Kidney epithelial cell (primary cell): ENCODE measurements at places on chromosomes 6 and 20. TPM values are rescaled to one million over a fixed set of nuclear protein-coding genes. Genes with fewer than 3 reads are reported as not detected.
A peak's percentile ranks its signal among the peaks of the same experiment; 100 is the strongest.

ARMC2 gene
- 1.1 and 1.8 TPM in 2 replicates for total RNA-seq

DNA sequence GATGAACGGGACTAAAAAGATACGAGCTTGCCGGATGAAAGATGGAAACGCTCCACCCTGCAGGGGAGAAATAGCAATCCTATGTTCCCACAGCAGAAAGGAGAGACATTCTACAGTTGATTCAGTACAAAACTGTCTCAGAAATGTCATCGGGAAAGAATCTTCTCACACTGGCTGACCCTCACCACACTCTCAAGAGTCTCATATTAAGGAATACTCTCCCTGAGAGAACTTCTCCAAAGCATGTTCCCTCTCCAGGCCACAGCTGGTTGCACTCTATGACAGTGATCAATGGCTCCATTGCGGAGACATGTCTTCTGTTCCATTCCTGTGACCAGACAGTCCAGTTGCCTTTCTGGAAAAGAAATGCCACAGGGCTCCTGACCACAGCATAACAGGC, 758.0 kb upstream of the CHD6 start:
- no peak for DNase-seq

GMPR gene
- total RNA-seq, result 0.96 and 2.5 TPM in 2 replicates

GRCh38 chr20:10218536-10219451, at the start of gene SNAP25:
TSS of gene SNAP25 (plus strand) at chr20:10218830. CDS start at chr20:10275492, 56,662 bp downstream.
- peak; percentile 50 for DNase-seq

ZHX3 gene
- 7.6 and 9.0 TPM in 2 replicates for total RNA-seq

DNA sequence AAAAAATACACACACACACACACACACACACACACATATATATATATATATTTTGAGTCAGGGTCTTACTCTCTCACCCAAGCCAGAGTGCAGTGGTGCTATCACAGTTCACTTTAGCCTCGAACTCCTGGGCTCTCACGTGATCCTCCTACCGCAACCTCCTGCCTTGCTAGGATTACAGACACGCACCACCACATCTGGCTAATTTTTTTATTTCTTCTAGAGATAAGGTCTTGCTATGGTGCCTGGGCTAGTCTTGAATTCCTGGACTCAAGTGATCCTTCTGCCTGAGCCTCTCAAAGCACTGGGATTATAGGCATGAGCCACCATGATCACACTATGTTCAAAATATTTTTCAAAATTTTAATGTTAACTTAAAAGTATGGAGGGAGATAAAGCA, 43.5 kb downstream of the NUP153 start:
- no peak for DNase-seq

- DNase-seq, result no peak
These were observed 201.6 kb upstream of the SGK1 start for GRCh38 chr6:134519465-134519864.

SOBP gene
- 1.2 and 1.8 TPM in 2 replicates for total RNA-seq

DNA sequence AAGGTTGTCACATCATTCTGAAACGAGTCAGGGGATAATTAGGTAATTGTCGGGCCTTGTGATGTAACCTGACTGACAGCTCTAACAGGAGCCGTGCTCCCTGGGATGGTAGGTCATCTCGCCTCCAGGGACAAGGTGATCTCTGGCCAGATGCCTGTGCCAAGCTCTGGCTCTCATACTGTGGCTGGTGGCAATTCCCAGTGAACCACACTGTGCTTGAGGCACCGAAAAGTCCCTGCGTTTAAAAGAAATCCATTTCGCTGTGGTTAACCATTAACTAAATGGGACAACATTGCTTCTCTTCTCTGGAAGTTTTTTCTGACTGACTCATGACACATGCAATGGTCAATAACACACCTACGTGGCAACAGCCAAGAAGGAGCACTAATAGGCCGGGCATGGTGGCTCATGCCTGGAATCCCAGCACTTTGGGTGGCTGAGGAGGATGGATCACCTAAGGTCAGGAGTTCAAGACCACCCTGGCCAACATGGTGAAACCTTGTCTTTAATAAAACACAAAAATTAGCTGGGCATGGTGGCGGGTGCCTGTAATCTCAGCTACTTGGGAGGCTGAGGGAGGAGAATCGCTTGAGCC, 669.2 kb downstream of the PRKN start:
- DNase-seq, result peak; percentile 93

ZBTB12 gene
- total RNA-seq, result 3.0 and 4.9 TPM in 2 replicates

GRCh38 chr6:43434943-43435342, 7.6 kb downstream of the ABCC10 start:
- no peak for DNase-seq

DNA sequence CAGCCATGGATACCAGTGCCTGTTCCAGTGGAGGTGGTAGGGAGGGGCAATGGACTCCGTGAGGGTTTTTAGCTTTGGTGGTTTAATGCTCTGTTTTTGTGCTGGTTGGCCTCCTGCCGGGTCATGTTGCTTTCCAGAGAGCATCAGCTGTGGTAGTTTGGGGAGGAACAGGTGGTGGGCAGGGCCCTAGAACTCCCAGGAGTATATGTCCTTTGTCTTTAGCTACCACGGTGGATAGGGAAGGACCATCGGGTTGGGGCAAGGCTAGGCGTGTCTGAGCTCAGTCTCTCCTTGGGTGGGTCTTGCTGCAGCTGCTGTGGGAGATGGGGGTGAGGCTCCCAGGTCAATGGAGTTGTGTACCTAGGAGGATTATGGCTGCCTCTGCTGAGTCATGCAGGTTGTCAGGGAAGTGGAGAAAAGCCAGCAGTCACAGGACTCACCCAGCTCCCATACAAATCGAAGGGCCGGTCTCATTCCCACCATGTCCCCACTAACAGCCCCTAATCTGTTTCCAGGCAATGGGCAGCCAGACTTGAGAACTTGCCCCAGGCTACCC, 38.9 kb downstream of the MRAP2 start:
- DNase-seq, result no peak

DNA sequence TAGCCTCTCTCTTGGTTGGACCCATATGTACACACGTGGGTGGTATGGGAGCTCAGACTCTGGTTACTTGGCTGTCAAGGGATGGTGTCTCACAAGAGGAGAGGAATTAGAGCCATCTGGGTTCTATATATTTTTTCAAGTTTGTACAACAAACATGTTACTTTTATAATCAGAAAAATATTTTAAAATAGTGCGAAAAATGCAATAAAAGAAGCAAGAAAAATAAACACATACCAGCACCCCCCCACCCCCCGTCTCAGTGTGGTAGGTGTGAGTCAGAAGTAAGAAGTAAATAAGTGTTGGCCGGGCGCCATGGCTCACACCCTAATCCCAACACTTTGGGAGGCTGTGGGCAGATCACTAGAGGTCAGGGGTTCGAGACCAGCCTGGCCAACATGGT, 2.1 kb upstream of the TIAM2 start:
- no peak for DNase-seq

DNA sequence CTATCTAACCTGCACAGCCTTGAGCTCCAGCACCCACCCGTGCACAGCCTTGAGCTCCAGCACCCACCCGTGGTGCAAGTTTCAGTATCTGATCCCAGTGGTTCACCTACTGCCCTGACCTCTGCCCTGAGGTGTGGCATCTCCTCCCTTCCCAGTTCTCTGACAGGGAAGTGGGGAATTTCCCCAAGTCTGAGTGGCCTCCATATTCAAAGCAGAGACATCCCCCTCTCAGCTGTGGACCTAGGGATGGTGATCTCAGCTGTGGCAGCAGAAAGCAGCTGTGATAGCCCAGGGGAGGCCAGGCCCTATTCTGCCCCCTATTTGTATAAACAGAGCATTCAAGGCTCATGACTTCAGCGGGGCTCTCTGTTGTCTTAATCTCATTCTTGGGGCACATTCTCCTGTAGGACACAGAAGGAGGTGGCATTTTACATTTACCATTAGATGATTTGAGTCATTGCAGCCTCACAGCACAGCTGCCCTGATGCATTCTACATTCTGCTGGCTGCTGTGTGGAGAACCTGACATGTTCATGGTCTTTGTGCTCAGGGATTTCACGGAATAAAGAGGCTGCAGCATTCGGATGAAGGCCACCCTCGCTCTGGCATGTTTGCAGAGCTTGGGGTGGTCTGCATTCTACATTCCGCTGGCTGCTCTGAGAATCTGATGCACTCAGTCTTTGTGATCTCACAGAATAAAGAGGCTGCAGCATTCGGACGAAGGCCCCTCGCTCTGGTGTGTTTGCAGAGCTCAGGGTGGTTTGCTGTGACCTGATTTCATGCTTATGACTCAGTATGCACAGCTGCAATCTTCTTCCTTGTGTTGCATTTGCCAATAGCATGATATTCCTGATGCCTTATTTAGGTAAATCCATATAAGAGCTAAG, 16.9 kb downstream of the GPR31 start:
- DNase-seq, result no peak

MCCD1 gene
- total RNA-seq, result not detected in 2 replicates

GRCh38 chr6:34015586-34015985, 130.3 kb downstream of the GRM4 start:
- no peak for DNase-seq

- DNase-seq, result no peak
These were observed 422.0 kb upstream of the HS3ST5 start for GRCh38 chr6:114764866-114765265.

DNA sequence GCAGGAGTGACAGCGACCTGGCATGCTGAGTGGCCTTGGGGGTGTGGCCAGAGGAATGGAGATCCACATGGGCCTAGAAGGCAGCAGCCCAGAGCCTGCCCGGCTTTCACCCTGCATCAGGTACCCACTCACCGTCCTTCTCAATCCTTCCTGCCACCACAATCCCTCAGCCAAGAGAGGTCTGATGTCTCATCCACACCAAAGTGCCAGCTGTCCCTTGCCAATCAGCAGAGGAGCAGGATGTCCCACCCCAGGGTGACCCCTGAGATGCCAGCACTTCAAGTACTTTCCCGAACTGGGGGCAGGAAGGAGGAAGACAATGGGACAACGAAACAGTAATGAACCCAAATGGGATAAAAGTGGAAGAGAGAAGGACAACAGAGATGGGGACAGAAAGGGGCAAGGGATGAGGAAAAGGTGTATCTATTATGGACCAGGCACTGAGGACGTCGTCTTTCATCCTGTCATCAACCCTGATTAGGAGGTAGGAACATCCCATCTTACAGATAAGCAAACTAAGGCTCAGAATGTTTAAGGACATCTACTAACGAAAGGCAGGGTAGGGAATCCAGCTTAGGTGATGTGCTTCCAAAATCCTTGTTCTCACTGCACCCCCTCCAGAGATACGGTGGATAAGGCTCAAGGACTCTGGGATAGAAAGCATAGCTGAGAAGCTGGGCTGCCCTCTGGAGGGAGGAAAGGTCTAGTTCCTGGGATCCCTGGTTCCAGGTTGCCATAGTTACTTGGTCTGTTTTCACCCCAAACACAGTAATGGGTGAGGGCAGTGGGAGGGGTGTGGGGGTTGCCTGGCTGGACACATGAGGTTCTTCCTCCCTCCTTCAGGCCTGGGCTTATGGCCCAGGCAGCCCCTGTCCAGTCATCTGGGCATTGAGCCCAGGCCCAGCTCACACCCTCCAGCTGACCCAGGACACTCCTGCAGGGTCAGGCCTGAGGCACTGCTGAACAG, 4.5 kb upstream of the TNXB start:
- no peak for DNase-seq

- DNase-seq, result no peak
These were observed 20.4 kb downstream of the RBM38 start for GRCh38 chr20:57411406-57412283.

DNA sequence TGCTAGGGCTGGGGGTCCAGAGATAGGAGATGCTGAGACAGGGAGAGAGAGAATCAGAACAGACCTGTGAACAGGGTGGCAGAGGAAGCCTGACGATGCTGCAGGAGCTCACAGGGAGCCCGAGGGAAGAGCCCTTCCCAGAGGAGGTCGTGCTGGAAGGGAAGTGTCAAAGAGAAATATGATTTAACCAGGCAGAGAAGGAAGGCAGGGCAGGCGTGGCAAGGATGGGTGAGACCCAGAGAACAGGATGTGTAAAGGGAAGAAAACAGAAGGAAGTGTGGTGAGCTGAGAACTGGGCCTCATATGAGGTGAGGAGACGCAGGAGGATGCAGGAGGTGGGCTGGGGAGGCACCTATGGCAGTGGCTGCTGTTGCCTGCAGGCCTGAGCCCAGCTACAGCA, 105.6 kb downstream of the ZDHHC14 start:
- no peak for DNase-seq

METTL24 gene
- total RNA-seq, result 1.2 and 2.3 TPM in 2 replicates

DNA sequence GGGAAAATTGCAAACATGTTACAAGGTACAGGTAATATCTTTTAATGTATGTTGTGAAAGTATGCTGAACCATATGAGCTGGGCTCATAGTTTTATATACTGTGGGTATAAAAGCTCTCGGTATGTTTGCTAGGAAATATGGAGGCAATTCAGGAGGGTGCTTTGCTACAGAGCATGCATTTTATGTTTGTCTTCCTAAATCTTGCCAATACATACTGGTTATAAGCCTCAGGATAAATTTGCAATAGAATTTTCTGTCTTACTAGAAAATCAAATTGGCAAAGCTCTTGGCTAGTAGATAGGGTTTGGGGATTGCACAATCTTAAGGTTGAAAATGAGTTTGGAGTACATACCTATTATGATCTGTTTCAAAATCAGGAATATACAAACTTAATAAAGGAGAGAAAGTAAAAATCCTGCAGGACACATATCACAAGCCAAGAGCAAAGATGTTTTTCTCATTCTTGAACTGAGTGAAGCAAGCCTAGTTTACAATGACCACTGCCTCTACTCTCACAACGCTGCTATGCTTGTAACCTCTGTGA, 751.2 kb downstream of the HDGFL1 start:
- DNase-seq, result no peak

DNA sequence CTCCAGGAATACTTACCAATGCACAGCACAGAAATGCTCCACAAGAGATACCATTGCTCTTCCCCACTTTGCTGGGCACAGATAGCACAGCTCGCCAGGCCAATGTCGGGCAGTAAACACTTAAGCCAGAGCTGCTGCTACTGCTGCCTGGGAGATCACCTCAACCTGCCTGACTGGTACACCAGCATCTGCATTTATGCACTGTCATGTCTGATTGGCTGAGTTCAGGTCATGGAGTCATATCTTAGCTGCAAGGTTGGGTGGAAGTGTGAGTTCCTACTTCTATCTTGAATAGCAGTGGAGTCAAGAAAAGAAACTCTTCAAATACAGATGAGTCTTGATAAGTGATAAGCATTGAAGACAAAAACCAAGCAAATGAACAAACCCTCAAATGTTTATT, 10.9 kb upstream of the ADGRF4 start:
- DNase-seq, result no peak

DNA sequence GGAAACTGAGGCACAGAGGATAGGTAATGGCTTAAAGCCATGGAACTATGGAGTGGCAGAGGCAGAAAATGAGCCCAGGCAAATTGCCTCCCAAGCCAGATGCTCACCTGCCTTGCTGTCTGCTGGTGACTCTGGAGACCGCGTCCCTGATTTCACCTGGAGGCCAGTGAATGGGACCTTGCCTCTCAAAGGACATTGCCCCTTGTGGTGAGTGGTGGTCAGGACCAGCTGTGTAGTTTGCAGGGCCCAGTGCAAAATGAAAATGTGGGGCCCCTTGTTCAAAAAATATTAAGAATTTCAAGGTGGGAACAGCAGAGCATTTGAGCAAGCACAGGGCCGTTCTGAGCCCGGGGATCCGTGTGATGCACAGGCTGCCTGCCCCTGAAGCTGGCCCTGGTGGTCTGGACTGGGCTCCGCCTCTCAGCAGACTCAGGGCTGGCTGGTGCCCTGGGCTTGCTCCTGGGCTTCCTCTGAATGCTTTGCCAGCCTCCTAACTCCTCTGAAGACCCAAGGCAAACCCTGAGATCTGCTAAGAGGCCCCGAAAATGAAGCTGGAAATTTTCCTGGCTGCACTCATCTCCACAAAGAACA, 19.8 kb upstream of the KCNG1 start:
- no peak for DNase-seq

TP53TG5 gene
- not detected in 2 replicates for total RNA-seq
